ENCODE measurements at places on chromosomes 2 and 18.

DNA sequence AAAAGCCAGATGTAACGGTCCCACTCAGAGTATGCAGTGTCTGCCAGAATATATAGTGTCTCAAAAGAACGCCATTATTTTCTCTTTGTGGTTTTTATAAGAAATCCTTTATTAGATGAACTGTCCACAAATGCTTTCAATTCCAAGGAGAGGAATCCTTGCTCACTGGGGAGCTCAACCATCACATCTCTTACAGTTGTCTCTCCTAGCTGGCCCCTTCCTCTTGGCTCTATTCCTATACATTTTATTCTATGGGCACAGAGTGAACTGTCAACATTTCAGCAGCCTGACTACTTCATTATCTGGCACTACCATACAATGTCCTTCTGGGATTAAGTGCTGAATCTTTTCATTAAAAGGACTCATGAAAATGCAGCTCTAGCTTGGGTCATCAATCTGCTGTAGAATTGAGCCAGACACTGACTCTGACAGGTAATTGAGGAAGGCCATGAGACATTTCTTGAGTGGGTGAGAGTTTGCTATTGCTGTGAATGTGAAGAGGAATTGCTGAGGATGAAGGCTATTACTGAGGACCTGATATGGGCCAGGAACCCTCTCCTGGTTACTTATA, 96.5 kb upstream of the THOC1 start:
- DNase-seq = no peak

GRCh38 chr2:68741238-68741637, 6.6 kb downstream of the ARHGAP25 start:
- no peak for DNase-seq

GRCh38 chr2:3487432-3487831, 31.9 kb downstream of the ADI1 start:
- no peak for DNase-seq

DNA sequence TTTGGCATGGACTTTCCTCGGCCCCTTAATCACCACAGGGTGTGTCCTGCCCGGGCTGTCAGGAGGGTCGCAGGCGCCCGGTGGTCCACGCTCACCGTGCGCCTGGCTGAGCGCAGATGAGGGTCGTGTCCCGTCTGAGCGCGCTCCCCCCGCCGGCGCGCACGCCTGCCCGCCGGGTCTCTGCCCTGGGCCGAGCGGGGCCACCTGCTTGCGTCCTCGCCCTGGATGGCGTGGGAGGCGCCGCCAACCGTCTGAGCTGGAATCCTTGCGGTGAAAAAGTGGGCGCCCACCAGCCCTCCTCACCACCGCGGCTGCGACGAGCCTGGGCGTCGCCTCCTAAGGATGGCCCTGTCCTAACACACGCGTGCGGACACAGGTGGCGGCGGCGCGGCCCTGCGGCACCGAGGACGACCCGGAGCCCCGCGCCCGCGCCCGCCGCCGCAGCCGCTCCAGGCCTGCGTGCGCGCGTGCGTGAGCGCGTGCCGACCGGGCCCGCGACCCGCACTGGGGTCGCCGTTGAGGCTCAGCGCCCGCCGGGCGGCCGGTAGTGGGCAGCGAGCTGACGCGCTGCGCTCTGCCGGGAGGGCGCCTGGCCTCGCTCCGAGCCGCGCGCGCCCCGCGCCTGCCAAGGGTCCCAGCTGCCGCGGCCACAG, 126.6 kb downstream of the ARHGEF4 start:
- DNase-seq = no peak

DNA sequence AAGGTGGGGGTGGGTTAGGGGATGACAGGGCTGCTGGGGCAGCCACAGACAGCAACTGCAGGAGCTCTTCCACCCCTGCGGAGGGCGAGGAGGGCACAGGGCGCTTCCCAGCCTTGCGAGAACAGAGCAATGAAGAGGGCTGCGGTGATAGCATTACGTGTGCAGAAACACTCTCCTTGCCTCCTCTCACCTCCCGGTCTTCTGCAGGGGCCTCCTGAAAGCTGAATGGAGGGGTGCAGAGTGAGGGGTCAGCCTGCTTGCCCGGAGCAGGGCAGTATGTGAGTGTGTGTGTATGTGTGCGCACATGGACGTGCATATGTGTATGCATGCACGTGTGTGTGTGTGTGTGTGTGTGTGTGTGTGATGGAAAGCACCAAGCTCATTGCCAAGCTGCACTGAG, 29.5 kb upstream of the IL1R2 start:
- no peak for DNase-seq

DNA sequence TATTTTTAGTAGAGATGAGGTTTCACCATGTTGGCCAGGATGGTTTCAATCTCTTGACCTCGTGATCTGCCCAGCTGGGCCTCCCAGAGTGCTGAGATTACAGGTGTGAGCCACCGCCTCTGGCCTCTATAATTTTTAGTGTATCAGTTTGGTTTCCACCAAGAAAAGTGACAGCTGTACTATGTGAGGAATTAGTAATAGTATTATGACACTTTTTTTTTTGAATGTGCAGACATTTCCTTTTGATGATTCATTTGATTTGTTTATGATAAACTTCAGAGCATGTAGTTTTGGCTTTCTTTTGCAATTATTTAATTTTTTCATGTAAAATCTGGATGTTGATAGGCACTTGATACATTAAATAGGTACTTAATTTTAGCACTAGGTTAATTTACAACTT, 61.5 kb downstream of the PTPN4 start:
- DNase-seq = no peak

- no peak for DNase-seq
These were observed 23.4 kb upstream of the UGP2 start for GRCh38 chr2:63818271-63818670.

DNA sequence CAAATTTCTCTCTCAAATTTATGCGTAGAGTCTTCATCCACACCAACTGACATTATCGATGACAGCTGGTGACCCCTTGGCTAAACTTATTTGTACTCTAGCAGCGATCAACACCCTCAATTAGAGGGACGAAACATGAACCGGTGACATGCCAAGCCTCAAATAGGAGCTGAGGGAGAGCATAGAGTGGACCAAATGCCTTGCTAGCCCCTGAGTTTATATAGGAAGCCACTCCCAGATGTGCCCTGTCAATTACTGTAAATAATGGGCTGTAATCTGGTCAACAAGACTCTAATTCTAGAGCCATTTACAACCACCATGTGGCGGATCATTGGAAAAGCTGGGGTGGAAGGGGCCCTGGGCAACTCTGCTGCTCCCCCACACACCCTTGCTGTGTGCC, 47.6 kb upstream of the FHL2 start:
- no peak for DNase-seq

GRCh38 chr2:17386771-17387170, 131.5 kb downstream of the RAD51AP2 start:
- no peak for DNase-seq

DNA sequence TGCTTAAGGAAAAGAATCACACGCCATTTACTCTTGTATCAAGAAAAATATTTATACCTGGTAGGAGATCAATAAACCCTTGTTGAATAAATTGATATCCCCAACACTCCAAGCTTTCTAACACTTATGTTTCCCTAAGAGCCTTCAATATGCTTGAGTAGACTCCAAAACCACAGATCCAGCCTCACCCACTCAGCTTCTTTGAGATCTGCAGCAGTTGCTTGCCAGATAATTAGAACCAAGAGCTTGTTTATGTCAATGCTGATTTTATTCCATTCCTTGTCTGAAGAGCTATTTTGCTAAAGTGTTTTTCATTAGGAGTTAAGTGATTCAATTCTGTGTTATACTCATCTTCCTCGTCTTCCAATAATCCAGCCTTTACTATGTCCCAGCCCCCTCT, 26.3 kb upstream of the CRIM1 start:
- no peak for DNase-seq

DNA sequence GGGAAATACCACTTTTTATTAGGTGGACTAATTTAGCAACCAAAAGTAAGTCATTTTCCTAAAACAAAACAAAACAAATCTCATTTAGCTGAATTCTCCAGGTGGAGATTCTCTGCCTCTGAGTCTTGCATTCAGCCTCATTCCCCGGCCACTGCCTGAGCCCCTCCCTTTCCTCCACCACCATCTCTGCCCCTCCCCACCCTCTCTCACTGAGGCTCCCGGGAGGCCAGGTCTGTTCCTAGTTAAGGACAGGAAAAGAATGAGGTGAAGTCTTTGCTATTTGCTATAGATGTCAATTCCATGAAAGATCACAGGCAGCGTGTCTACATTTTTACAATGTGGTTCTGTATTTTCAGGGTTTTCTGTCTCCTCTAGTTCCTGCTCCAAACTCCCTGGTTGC, 83.0 kb upstream of the SOX11 start:
- DNase-seq = no peak

- no peak for DNase-seq
These were observed 87.2 kb upstream of the ALPP start for GRCh38 chr2:232291343-232291742.

GRCh38 chr2:240149943-240150784, 9.7 kb upstream of the OTOS start:
- no peak for DNase-seq

DNA sequence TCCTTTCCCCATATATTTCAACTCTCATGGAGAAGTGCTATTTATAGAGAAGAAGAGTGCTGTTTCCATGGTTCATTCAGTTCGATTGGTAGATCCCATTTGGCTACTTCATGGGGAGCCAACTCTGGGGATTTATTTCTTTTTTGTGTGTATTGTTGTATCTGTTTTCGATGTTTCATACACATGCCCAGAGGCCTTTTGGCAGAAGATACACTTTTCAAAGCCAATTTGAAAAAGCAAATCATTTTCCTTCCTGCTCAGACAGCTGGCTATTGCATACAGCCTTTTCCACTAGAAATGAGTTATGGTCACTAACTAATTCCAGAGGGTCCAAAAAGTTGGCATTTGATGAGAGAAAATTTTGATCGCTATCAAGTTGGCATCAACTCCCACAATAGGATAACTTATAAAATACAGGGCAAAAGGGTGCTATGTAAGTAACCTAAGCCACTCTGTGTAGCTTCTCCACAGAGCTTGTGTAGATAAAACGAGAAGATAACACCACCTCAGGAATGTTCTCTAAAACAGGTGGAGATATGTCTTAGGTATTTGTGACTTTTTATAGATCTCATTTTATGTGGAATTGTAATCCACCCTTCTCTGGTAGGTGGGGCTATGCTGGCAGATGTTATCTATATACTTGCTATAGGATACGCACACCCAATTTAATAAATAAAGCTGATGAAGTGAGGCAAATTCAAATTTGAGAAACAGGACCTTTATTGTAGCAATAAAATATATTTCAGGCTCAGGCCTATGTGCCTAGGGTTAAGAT, 798.5 kb downstream of the SATB2 start:
- no peak for DNase-seq

GRCh38 chr2:232571026-232571474, 20.6 kb downstream of the EIF4E2 start:
- no peak for DNase-seq

DNA sequence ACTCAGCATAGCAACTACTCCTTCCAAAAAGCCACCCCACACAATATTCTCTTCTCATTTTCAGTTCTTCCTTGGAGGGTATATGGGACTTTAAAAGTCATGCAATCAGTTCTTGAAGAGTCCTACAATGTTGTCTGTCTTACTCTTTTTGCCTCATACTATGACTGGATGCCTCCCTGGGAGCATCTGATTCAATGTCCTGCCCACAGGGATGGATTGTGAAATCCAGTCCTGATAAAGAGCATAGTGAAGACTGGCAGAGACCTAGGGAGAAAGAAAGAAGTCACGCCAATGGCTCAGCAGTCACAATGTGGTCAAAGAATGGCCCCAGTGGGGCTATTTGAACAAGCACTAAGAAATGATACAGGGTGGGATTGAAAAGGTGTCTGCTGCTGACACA, 155.1 kb upstream of the SERPINE2 start:
- DNase-seq = no peak

DNA sequence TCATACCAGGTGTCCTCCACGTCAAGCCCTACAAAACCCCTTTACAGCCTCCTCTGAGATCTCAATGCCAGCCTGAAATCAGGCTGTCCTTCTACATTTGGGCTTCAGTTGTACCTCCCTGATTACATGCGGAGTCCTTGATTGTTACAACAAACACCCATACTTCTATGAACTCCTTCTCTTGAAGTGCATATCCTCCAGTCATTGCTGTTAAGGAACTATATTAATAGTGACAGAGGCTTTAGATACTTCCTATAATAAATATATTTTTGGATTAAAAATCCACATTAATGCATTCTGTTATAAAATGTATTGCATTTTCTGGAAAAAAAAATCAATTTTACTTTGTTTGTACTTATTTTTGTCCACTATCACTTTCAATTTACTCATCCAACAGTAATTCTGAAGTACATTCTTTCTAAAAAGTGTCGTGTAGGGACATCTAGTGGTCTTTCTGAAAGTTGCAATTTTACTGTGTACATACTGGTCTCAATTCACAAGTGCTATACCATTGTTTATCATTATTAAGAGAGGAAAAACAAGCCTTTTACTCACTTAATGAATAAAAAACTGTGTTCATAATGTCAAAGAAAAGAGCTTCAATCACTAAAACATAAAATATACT, 316.4 kb downstream of the DSEL start:
- DNase-seq = no peak
